ENCODE measurements at places on chromosomes 1 and 21.

- no peak for DNase-seq
These were observed 30.3 kb upstream of the PKP1 start for GRCh38 chr1:201252944-201253371.

DNA sequence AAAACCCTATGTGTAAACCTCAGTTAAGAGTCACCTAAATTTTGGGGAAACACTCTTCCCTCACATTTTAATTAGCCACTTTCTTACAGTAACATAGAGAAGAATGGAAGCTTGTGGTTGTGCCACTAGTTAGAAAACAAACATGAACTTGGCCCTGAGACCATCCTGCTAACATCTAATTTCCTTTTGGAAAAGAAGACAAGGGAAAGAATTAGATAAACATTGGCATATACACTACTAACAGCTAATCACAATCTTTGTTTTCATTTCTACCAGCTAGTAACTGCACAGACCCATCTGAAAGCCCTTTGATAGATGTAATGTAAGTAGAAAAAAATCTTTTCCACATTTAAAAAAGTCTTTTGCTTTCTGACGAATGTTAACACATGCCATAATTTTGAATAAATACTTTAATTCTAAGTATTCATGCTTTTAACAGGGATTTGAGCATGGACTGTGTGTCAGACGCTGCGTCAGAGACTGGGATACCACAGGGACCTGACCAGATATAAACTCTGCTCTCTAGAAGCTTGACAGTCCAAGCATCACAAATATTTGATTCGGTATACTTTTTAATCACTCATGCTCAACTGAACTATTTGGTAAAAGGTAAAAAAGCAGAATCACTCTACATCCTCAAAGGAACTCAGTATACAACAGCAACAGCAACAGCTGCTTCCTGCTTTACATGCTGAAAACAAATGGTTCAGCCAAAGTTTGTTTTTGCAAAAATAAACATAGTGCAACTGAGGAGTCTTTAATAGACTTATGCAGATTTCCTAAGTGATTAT, 30.2 kb downstream of the DPH5 start:
- DNase-seq = no peak

- DNase-seq = no peak
These were observed 9.9 kb downstream of the PLOD1 start for GRCh38 chr1:11944358-11944931.

- DNase-seq = no peak
These were observed 150.6 kb downstream of the HS2ST1 start for GRCh38 chr1:87064986-87065385.
